Natural killer cell (primary cell): ENCODE measurements at places on chromosomes 7 and 10.

GRCh38 chr10:80486785-80487420, 32.8 kb downstream of the TSPAN14 start:
- peak; percentile 46 for DNase-seq

DNA sequence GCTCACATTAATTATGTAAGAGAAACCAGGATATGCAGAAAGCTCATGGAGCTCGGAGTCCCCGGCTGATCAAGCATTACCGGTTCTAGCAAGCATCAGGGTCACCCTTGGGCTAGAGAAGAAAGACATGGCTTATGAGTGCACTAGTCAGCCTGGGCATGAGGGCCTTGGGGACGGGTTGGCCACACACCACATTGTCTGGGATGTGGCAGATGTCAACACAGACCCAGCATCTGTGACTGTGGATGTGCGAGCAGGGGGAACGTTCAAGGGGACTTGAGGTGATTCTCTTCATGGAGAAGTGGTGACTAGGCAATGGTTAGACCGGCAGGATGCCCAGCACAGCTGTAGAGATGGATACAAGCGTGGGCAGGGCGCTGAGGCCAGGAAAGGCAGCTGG, 13.7 kb downstream of the ZMIZ2 start:
- no peak for DNase-seq

DNA sequence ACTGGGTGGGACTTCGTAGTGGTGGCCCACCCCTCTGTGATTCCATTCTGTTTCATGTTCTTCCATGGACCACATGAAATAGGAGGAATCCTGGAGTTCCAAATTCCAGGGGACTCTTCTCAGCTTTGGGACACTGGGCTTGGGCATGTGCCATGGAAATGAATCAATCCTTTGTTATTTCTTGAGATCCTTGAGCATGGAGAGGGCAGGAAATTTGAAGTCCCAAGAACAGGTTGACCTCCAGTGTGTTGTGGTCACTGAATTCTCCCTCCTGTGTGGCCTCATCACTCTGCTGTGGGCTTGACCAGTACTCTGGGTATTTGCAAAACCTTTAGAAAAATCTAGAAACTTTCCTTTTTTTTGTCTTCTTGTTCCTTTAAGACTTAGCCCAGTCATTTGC, 22.7 kb downstream of the TACR2 start:
- DNase-seq = no peak

- no peak for DNase-seq
Measured at GRCh38 chr7:18570441-18570840, 74.9 kb downstream of the HDAC9 start.

GRCh38 chr10:125134916-125135770, 25.2 kb downstream of the CTBP2 start:
- DNase-seq = no peak

DNA sequence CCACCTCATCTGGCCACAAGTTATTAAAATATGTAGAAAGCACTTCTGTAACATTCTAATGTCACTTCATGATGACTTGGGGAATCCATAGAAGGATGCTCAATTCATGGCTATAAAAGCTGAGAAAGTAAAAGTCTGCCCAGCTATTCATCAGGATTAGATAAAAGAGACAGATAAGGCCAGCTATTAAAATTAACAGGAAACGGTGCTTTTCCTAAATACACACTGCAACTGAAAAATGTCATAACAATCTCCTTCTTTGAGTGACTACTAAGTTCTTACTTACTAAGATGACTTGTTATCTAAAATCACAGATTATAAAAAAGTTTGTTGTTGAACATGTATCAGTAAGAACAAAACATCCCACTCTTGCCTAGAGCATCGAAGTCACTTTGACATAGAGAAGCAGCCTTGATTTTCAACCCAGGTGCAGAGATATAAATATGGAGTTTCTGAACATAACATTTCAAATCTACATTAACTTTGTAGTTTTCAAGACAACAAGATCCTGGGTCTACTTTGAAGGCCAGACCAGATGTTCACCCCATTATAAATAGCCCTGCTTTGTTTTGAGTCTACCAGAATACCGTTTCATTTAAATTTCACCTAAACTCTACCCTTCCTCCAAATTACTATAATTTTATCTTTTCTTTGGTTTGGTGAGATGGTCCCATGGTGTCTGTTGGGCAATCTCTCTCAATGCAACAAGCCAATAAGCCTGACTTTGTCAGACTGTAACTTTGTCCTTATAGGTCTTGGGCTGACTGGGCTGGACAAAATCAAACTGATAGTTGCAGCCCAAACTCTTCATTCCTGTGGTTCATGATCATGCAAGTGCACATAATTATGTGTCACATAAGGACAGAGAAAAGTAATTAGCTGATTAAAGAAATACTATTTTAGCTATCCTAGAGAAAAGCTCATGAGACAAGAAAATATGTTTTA, 24.0 kb downstream of the HYCC1 start:
- DNase-seq = no peak

DNA sequence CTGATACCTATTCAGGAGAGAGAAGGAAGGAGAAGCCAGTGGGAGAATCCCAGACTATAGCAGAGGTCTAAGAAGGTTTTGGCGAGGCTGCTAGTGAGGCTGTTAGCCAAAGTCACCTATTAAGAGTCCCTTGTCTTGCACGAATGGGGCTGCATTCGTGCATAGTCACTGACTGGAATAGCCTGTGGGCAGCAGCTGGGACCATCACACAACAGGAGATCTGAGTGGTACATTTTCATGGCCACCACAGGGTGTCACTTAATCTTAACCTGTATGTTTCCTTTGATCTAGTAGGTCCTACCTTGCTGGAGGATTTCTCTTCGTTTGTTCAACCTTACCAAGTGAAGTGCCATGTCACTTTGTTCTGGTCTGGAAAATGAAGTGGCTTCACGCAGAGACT, 319.9 kb downstream of the BMPER start:
- DNase-seq = no peak

- DNase-seq = no peak
Measured at GRCh38 chr10:104434601-104435000, 81.0 kb downstream of the CFAP58 start.

- DNase-seq = peak; percentile 20
Measured at GRCh38 chr10:93386631-93387369, 95.3 kb downstream of the MYOF start.

- no peak for DNase-seq
Measured at GRCh38 chr10:28949005-28950004, 272.0 kb downstream of the BAMBI start.

DNA sequence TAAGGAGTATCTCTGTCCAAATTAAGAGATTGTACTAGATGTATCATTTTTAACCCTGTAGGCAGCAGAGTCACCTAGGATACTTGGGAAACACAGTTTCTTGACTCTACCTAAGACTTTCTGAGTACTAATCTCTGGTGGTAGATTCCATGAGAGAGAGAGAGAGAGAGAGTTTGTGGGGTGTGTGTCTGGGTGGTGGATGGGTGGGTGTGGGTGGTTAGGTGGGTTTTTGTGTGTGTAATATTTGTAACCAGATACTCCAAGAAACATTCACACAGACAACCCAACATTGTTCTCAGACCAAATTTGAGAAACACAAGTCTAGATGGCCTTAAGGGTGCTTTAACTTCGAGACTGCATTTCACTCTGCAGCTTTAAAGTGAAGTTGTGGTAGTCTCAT, 215.2 kb downstream of the PRKG1 start:
- no peak for DNase-seq

DNA sequence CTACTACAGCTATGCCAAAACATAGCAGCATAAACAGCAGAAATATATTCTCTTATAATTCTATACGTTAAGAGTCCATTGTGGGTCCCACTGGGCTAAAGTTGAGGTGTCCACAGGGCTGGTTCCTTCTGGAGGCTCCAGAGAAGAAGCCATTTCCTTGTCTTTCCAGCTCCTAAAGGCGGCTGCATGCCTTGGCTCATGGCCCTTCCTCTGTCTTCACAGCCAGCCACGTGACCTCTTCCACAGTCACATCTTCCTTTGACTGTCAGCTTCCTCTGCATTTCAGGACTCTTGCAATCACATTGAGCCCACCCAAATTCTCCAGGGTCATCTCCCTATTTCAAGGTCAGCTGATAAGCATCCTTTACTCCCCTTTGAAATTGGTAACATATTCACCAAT, 17.2 kb downstream of the NACAD start:
- DNase-seq = no peak

DNA sequence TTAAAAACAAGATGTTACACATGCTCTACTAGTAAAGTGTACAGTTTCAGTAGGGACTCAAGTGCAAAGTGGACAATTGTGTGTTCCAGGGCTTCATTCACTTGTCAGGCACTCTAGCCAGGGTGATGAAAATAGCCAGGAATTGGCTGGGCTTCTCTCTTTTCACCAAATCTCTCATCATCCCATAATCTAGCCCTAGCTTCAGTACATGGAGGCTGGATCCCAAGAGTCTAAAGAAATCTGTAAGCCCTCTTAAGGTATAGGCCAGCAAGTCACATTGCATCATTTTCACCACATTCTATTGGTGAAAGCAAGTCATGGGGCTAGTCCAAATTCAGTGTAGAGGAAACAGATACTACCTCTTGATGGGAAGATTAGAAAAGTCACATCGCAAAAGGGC, 47.3 kb upstream of the C1GALT1 start:
- no peak for DNase-seq

GRCh38 chr7:77812290-77812685, 13.7 kb downstream of the PHTF2 start:
- no peak for DNase-seq

- DNase-seq = no peak
Measured at GRCh38 chr10:95404462-95404858, 113.7 kb upstream of the PDLIM1 start.

DNA sequence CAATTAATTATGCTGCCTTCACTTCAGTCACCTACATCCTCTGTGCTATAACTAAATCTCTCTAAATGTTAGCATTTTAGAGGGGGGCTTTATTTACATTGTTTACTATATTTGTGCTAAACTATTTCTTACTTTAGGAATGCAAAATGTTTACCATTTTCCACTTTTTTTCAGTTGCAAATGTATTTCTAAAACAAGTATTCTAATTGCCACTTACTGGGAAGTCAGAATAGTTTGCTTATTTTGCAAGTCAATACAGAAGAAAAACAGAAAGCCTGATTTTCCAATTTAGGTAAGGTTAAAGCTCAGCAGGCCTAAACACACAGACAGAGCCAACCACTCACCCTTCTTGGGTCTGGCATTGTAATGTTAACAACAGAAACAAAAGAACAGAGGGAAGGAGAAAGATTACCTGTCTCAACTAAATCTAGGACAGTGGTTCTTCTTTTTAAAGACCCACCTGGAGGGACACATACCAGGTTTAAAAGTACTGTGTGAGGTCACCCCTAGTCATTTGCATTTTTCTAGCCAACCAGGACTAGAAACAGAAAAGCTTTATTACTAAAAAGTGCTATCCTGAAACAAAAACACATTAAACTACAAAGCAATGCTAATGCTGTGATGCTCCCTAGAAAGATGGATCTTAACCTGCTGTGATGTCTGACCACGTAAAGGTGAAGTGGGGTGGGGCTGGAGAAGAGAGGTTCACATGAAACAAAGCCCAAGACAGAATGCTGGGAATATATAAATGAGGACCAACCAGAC, 178.2 kb downstream of the SLC25A13 start:
- no peak for DNase-seq
